ENCODE measurements at places on chromosomes 6 and 20. TPM values are rescaled to one million over a fixed set of nuclear protein-coding genes. Genes with fewer than 3 reads are reported as not detected.

GRCh38 chr6:8113131-8113654 is 10.8 kb upstream of the EEF1E1 start:
- no peak for DNase-seq

GRCh38 chr6:74343804-74344203 is 647.8 kb downstream of the CD109 start:
- no peak for DNase-seq

DNA sequence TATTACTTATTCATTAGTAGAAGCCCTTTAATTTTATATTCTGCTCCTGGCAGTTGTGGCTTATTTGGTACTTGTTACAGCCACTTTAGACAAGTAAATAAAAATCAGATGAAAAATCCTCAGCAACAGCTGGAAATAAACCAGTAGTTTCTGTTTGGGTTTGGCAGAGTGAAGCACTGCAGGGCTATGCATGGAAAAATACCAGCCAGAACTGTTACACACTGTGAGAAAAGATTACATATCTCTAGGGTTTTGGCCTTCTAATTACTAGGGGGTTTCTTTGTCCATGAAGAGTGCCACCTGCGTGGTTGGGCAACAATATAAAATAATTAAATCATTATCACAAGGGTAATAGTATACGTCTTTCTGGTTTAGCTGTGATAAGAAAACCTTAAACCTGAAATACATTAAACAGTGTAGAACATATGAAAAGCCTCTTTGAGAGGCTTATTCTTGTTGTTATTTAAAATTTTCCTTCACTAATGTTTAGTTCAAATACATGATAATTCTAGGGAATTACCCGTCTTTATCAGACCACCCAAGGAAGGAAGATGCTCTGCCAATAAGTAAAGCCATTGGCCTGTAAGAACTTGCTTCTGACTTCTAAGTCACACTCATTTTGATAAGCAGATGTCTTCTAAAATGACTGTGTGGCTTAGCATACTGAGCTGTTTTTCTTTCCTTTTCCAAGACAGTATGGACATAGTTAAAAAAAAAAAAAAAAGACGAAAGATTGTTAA is 320.0 kb upstream of the FLRT3 start:
- DNase-seq: no peak

DNAH8 gene
- not detected for total RNA-seq

SEL1L2 gene
- total RNA-seq: not detected

All from HT1080 (cell line).